ENCODE measurements at places on chromosomes 7 and 10. TPM values are rescaled to one million over a fixed set of nuclear protein-coding genes. Genes with fewer than 3 reads are reported as not detected.

- DNase-seq, result peak; percentile 55
These were observed 50.9 kb downstream of the SEMA3D start for GRCh38 chr7:85135977-85136376.

DNA sequence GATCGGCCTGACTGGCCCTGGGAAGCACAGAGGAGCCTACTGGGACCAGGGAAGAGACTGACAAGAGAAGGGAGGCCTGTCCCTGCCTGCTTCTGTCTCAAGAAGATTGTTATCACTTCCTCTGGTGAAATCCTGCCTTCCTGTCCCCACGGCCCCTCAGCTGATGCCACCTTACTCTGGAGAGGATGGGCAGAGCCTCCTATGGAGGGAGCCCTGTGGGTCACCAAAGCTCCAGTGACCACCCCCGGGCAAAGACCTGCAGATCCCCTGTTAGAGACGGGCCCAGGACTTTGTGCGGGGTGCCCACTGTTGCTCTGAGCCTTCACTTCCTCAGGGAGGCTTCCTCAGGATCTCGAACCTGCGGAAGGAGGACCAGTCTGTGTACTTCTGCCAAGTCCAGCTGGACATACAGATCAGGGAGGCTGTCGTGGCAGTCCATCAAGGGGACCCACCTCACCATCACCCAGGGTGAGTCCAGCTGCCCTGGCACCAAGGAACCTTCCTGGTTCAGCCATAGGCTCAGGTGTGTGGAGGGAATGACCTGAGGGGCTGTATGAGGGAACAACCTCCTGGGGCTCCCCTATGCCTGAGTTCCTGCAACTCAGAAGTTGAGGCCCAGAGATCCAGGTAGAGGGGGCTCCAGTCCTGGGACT, 1.4 kb upstream of the PILRB start:
- DNase-seq, result no peak

GRCh38 chr7:126996659-126997058, 256.1 kb downstream of the GRM8 start:
- DNase-seq, result no peak

Gene MYOZ1
- 9.6 TPM for polyA plus RNA-seq

Gene RSPH10B2
- 0.09 TPM for polyA plus RNA-seq

Data from BJ (cell line).